ENCODE measurements at places on chromosomes 7 and 10.

DNA sequence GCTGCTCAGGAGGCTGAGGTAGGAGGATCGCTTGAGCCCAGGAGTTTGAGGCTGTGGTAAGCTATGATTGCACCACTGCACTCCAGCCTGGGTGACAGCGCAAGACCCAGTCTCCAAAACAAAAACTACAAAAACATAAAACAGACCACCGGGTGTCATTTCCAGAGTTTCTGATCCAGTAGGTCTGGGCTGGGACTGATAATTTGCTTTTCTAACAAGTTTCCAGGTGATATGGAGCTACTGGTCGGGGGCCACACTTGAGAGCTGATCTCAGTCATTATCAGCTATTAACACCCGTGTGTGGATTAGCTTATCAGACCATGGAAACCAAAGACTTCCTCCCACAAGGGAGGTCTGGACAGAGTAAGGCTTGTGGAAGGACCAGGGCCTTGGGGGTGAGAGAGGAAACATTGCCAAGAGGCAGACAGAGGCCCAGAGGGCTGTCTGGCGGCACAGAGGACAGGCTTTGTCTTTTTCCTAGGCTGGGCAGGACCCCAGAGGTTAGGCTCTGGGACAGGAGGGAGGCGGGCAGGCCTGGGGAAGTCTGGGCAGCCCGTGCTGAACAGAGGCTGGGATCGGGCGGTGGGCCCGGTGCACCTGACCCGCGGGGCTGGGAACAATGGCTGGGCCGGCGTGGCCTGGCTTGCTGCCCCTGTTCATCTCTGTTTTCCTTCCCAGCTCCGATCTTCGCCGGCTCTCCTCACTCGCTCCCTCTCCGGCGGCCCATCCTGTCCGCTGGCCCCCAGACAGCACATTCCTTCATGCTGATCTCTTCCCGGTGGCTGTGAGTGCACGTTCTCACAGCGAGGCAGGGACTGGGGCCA lies 25.2 kb downstream of the TMEM270 start:
- DNase-seq: no peak

DNA sequence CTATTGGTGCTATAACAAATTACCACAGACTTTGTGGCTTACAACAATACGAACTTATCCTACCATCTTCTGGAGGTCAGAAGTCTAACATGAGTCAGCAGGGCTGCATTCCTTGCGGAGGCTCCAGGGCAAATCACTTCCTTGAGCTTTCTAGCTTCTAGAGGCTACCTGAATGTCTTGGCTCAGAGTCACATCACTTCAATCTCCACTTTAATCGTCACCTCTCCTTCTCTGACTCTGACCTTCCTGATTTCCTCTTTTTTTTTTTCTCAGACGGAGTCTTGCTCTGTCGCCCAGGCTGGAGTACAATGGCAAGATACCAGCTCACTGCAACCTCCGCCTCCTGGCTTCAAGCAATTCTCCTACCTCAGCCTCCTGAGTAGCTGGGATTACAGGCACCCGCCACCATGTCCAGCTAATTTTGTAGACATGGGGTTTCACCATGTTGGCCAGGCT lies 44.6 kb upstream of the ANAPC16 start:
- no peak for DNase-seq

DNA sequence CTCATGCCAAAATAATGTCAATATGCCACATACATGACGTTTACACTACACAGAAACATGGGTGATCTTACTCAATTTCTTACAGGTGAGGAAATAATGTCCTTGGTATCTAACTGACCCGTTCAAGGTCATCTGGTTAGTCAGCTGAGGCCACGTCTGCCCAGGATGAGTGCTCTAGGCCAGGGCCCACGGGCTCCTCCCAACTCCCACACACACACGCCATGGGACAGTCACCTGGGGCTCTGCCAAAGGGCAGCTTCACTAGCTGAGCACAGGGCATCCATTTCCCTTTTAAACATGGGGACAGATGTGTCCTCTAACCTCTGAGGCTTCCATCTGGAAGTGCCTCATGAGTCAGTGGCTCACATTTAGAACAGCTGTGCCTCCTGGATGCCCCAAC lies 123.9 kb downstream of the TNS3 start:
- DNase-seq: no peak

DNA sequence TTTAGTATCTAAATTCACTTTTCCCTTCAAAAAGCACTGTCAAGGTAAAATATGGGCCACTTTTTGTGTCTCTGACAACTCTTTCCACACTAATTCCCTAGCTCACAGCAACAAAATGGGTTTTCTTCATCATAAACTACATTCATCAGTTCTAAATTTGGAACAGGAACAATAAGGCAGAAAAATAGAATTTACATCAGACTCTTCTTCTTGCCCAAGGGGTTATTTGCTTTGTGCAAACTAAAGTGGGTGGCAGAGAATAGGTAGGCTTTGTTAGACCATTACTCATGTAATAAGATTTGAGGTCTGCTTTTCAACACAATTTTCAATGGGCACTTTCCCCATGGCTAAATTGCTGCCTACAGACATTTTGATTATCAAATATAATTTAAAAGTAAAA lies 17.6 kb upstream of the PPP1R17 start:
- DNase-seq: no peak

DNA sequence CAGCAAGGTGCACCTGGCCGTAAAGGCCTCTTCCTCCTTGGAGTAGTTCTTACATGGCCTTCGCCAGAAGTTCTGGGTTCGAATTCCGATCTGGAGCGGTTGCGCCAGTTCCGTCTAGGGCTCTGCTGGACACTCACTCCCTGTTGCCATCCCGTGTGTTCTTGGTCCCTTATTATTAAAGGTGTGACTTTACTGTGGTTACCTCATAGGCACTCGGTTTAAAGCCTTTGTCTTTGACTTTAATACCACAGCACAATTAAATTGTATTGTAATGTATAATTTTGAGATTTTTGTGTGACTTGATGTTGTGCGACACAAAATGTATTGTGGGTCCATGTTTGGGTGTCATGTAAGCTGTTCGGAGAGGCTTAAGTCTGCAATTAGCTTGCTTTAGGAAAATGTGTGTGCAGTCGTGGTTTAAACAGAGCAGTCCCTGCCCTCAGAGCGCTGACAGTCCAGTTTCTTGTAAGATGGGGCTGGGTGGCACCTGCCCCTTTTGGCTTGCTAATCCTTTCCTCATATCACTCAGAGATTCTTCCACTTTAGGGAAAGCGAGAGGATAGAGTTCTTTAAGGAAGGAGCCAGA lies 919 bp downstream of the INPP5F start:
- DNase-seq: no peak

DNA sequence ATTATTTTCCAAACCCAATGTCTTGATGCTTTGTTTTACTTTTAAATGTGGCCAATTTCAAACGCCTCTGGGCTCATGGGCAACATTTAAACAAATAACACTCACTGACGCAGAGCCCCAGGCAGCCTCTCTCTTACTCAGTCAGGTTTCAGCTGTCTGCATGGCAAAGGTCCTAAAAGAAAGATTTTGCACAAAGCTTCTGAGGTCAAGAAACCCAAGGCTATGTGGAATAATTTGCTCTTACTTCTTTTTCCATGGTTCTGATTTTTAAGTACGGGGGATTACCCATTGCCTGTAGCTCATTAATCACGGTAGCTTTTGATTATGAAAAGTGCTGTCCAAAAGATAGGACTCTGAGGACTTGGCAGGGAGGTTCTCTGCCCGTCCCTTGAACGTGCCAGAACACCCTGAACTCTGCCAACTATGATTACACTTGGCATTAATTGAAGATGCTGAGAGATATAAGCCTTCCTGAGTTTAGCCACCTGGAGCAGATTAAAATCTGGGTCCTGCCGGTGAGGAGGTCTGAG lies 14.1 kb upstream of the MSRB2 start:
- DNase-seq: no peak

DNA sequence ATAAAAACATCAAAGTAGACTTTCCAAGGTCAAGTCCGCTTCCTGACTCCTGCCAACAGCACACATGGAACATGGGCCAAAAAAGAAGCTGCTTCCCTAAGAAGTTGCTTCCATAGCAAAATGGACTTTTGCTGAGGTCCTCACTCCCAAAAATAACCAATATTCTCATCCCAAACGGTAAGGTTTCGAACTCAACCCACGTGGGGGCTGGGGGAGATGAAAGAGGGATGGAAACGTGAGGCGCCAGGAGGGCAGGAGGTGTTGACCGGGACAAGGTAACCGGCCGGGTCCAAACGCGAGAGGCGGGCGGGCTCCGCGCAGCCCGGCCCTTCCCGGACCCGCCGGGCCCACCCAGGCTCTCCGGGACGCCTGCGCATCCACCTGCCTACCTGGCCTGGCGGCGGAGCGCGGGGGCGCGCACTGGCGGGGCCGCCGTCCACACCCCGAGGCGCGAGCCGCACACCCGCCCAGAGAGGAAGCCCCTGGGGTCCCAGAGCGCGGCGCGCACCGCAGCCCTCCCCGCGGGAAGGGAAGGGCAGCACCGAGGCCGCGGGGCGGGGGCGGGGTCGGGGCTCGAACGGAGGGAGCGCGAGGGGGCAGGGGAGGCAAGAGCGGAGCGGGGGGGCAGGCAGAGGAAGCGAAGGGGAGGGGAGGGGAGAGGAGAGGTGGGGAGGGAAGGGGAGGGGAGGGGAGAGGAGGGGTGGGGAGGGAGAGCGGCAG lies 742 bp downstream of the LMBR1 start:
- peak; percentile 38 for DNase-seq

- no peak for DNase-seq
These were observed 10.9 kb downstream of the RBP3 start for GRCh38 chr10:47359101-47359500.

GRCh38 chr10:75229971-75230370 lies 5.8 kb downstream of the COMTD1 start:
- no peak for DNase-seq

DNA sequence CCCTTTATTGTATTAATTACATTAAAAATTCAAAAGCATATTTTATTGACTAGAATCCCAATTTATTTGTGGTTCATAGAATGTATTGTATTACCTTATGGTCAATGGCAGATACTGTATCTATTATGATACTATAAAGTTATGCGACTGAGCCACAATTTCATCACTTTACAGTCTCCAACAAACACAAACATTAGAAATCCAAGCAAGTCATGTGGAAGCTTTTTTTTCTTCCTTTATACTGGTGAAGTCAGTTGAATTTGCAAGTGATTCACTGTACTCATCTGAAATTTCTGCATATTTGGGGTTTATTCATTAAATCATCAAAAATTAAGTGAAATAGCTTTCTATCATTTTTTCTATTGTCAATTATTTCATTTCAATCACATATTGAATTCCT lies 54.3 kb downstream of the BMPER start:
- DNase-seq: no peak

GRCh38 chr10:3239920-3240894 lies 67.6 kb upstream of the PITRM1 start:
- no peak for DNase-seq

GRCh38 chr7:43646603-43647338 lies 63.9 kb downstream of the STK17A start:
- no peak for DNase-seq

GRCh38 chr10:31617133-31617532 lies 298.1 kb downstream of the ZEB1 start:
- no peak for DNase-seq

GRCh38 chr7:36393826-36394225 lies 4.2 kb downstream of the ANLN start:
- no peak for DNase-seq

- no peak for DNase-seq
These were observed 1.8 kb downstream of the ZMYND11 start for GRCh38 chr10:137031-137430.

GRCh38 chr7:146175716-146176115 lies 59.1 kb downstream of the CNTNAP2 start:
- DNase-seq: no peak

DNA sequence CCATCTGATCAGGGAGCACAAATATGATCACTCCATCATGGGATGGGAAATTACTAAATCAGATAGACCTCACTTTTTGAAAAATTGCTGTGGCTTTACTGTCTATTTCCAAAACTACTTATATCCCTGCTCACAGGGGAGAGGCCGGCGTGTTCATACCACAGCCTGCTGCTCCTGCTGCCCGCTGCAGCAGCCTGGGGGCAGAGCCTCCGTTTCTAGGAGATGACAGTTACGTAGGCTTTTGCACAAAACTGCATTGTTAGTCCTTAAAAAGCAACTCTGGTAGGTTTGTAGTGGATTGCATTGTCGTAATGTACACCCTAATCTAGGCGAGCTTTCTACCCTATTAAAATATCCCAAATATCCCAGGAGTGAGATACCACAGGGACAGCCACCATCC lies 203.7 kb downstream of the EBF3 start:
- no peak for DNase-seq

DNA sequence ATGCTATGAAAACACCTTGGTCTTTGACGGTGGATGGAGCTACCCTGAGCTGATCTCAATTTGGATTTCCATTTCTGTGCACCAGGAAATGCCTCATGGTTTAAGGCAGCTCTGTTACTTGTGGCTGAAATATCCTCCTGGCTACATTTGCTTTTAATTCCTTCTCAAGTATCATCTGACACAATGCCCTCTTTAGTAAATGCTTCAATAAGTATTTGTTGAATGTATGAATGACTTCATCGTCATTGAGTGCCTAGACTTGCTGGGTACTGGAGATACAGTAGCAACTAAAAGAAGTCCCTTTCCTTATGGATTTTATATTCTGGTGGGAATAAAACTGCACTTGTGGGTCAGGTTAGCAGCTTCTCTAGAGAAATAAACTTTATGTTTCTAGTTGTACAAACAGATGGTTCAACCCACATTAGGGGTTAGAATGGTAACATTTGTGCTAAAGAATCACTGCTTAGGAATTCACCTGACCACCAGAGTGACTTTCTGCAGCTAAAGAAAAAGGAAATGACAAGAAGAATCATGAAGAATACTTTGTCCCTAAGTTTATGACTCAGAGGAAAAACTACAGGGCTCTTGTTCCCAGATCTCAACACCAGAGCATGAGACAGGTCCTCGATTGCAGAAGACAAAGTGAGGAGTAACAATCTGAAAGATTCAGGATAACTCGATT lies 21.8 kb upstream of the SMNDC1 start:
- no peak for DNase-seq

DNA sequence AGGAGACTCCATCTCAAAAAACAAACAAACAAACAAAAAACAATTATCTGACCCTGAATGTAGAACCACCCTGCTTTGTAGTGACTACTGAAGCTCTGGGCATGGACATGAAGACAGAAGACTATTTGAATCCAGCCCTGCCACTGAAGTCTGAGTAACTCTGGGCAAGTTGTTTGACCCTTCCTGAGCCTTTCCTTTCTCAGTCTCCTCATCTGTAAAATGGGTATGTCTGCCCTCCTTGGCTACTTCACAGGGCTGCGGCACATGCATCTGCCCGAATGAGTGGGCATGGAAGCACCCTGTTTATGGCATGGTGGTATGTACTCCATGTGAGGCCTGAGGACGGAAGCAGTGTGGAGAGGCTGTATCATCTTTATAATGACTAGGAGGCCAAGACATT lies 22.2 kb upstream of the MALSU1 start:
- DNase-seq: no peak

DNA sequence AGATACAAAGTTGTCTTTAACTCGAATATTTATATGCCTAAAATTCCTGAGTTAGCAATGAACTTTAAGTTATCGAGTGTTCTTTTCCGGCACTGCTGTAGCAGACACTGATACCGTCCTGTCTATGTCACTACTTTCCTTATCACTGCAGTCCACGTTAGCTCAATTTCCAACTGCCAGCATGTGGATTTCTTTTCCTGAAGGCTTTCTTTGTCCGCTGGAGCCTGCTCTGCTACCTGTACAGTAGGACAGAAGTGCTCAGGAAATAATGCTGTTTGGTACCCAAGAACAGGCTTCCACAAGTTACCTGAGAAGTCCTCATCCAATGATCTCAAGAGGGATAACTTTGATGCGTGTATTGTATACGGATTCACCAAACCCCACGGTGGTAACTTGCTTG lies 329.4 kb downstream of the NXPH1 start:
- DNase-seq: no peak

- DNase-seq: no peak
These were observed 37.1 kb downstream of the RPS24 start for GRCh38 chr10:78070726-78071125.

GRCh38 chr7:47343061-47343455 lies 238.9 kb downstream of the TNS3 start:
- no peak for DNase-seq
